ENCODE measurements at places on chromosomes 3 and 15. TPM values are rescaled to one million over a fixed set of nuclear protein-coding genes. Genes with fewer than 3 reads are reported as not detected.

Gene GRAMD1C
- total RNA-seq, result 7.5 TPM

Gene ZIC1
- total RNA-seq, result not detected

Gene CLDN1
- total RNA-seq, result 2.0 TPM

Gene COMMD2
- 20.7 TPM for total RNA-seq

Gene SCG5
- 54.4 TPM for total RNA-seq

Gene IL5RA
- not detected for total RNA-seq

Gene UROC1
- not detected for total RNA-seq

Gene SLC28A2
- not detected for total RNA-seq

Gene CCR8
- total RNA-seq, result not detected

Gene EPHB1
- total RNA-seq, result 0.56 TPM

Gene KY
- 0.96 TPM for total RNA-seq

Gene PARP14
- 36.0 TPM for total RNA-seq

Gene TMEM207
- not detected for total RNA-seq

Gene LRRK1
- 5.6 TPM for total RNA-seq

Gene HCLS1
- 1.7 TPM for total RNA-seq

Gene ARGFX
- not detected for total RNA-seq

Gene AMT
- 0.85 TPM for total RNA-seq

Gene SPSB4
- not detected for total RNA-seq

Gene PLIN1
- total RNA-seq, result under 0.01 TPM

Gene ATP13A5
- total RNA-seq, result not detected

Gene KNG1
- total RNA-seq, result not detected

Gene ROPN1
- total RNA-seq, result not detected

Gene SPINK8
- not detected for total RNA-seq

Gene ECE2
- not detected for total RNA-seq

Gene SYNPR
- total RNA-seq, result not detected

Gene CA12
- total RNA-seq, result 195 TPM

Gene ALDH1L1
- 4.8 TPM for total RNA-seq

Gene GATA2
- 0.85 TPM for total RNA-seq

Gene DOCK3
- total RNA-seq, result 0.28 TPM

Gene CLDN16
- 0.38 TPM for total RNA-seq

Gene KCTD6
- 8.7 TPM for total RNA-seq

Gene ADCY5
- under 0.01 TPM for total RNA-seq

Gene RFX7
- total RNA-seq, result 4.5 TPM

Gene SOX14
- total RNA-seq, result not detected

Gene TF
- not detected for total RNA-seq

Gene RASGRP1
- total RNA-seq, result 6.2 TPM

All from regular cardiac myocyte (primary cell).